Astrocyte (in vitro differentiated cells and primary cell): ENCODE measurements at places on chromosomes 11 and 22. TPM values are rescaled to one million over a fixed set of nuclear protein-coding genes. Genes with fewer than 3 reads are reported as not detected.

DNA sequence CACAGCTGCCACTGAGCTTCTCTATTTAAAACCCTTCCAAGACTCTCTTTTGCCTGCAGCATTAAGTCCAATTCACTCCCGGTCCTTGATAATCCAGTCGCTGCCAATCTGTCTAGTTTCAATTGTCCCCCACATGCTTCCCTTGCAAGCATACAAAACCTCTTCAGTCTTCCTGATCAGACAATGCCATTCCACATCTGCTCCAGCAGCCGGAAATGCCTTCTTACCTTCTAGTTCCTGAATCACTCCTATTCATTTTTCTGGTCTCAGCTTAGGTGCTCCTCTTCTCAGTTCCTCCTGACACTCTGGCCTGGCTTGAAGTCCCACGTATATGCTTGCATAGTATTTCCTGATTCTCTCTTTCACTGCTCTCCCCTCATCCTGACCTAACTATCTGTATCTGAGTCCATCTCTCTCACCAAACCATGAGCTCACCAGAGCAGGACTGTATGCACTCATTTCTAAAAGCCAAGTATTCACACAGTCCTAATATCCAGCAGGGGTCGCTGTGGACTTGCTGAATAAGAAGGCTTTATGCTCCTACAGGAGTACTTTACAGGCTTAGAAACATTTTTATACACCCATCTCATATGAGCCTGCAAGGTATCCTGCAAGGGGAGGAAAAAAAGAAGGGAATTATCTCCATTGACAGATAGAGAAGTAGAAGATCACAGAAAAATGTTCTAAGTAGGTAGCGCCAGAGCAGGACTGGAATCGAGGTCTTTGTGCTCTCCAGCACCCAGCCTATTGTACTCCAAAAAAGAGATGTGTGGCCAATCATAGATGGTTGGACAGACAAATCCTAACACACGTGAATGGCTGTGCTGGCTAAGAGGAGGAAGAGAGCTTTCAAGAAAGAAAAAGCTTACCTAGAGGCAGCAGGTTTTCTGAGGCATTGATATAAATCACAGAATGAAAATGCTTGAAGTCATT lies 19.2 kb downstream of the XRRA1 start:
- peak; percentile 83 for DNase-seq

DNA sequence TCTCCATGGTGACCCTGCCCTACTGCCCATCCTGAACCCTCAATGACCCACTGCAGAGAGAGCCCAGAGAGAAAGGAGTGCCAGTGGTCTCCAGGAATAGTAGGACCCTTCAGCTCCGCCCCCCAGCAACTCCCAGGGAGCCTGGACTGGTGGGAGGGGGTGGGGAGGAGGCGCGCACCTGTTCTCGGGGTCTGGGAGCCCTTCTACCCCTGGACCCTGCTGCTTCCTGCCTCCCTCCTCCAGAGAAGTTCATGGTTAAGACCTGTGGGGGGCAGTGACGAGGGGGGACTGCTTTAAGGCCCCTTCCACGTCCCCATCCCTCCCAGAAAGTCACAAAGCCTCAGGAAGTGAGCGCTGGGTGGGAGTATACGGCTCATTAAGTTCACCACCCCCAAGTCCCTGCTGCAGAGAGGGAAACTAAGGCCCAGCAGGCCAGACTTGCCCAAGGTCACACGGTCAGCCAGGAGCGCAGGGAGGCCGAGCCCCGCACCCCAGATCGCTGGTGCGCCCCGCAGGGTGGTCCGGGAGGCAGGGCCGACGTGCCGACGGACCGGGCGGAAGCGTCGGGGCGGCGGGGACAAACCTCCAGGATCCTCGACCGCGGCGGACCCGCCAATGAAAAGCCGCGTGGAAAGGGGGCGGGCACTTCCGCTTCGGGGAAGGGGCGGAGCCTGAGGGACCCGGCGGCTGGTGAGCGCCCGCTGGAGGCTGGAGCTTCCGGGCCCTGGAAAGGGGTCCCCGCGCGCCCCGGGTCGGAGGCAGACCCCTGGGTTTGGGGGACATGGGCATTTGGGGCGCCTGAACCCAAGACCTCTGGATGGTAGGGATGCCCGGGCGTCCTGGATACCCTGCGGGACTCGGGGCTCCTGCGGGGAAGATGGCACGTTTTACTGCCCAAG lies at the start of the genes NUDT22 and TRPT1:
Gene NUDT22 (plus strand): TSS at position 667 of the 899 bp plus-strand sequence. CDS start 379 bp downstream, outside the sequence.
Gene TRPT1 (minus strand): TSS at position 579 of the 899 bp plus-strand sequence. CDS start 326 bp downstream, at position 253.
- DNase-seq: peak; percentile 48

Gene SAA1
- 0.43 TPM in 1 of 2 replicates, not detected in the other for total RNA-seq

DNA sequence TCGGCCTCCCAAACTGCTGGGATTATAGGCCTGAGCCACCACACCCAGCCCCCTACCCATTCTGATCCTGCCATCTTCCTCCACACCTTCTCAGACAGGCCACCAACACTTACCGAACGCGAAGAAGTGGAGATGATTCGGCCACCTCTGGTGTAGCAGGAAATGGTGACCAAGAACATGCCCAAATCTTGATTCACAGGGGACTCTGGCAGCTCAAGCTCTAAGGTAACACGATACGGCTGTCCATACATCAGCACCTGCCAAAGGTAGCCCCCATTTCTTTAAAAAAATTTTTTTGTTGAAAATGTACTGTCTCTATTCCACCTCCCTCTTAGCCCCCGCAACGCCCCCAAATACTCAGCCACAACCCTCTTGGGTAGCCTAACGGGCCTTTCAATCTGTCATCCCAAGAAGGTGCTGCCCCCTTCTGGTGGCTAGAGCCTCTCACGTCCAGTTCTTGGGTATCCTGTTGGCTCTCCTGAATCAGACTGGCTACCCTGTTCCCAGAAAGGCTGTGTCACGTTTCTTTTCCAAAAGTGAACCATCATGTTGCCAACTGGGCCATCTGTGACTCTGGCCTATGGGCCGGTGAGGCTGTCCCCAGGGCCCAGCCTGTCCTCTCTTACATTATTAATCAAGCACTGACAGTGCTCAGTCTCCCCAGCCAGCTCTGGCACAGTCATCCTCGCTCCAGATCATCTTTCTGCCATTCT lies 5.3 kb upstream of the LRRN4CL start:
- DNase-seq: peak; percentile 55
